ENCODE measurements at places on chromosomes 5 and 9.
A peak's percentile ranks its signal among the peaks of the same experiment; 100 is the strongest.

DNA sequence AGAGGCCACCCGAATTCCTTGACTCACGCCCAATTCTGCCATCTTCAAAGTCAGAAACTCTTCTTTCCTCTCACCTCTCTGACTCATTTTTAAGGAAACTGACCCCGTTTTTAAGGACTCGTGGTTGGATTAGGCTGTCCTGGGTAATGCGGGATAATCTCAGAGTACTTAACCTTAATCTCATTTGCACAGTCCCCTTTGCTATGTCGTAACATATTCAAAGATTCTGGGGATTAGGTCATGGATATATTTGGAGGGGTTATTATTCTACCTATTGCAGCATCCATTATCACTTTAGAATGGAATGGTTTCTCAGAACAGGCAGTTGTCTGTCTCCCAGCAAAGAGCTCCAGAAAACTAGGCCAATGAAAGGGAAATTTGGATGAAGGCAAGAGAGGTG, 80.8 kb upstream of the IL12B start:
- DNase-seq: no peak

GRCh38 chr5:138212828-138213160, 329 bp downstream of the CDC23 start:
- DNase-seq: peak; percentile 11

DNA sequence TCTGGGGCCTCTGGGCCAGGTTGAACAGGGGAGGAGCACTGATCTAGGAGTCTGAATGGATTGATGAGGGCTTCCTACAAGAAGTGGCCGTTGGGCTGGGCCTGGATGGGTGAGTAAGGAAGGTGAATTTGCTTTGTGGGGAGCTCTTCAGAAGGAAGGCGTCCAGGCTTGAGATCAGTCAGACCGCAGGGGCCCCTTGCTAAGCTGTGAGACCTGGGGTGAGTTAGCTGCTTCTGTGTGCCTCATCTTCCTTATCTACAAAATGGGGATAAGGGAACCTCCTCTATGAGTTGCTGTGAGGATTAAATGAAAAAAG, 1.1 kb upstream of the SYNPO start:
- no peak for DNase-seq

GRCh38 chr9:115883467-115884329, 269.9 kb upstream of the PAPPA start:
- no peak for DNase-seq

DNA sequence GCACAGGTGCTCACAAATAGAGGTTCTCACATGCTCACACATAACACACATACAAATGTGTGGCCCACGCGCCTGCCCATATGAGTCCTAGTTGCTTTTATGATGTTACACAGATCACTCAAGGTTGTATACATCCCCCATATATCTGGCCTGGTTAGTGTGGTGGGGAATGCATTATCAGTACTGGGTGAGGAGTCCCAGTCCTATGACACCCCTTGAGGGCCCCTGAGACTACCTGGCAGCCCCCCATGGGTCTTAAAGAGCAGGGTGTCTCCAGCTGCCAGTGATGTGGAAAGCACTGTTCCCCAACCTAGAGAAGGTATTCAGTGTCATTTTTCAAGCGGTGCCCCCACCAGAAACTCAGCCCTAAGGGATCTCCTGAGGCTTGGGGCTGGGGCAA, 2.8 kb upstream of the HAND1 start:
- no peak for DNase-seq

- DNase-seq: no peak
These were observed 980 bp downstream of the COL5A1 start for GRCh38 chr9:134642385-134643181.

GRCh38 chr9:38022203-38022895, 46.7 kb downstream of the SHB start:
- DNase-seq: no peak

GRCh38 chr9:69165581-69165980, 8.5 kb upstream of the TJP2 start:
- no peak for DNase-seq

DNA sequence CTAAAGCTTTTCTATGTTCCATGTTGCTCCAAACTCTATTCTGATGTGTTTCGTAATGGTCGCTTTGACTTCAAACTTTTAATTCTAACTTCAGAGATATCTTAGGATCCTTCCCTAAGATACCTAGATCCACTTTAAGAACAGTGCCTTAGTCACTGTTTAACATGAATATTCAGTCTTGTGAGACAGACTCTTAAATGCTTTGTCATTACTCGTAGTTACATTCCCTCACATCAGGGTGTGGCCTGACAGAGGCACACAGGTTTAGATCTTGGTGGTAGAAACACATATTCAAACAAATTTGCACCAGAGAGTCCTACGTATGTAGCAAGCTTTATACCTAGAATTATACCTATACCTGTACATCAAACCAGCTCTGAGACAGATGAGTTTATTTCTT, 687.0 kb upstream of the C9orf72 start:
- DNase-seq: no peak
